ENCODE measurements at places on chromosomes 3 and 15.

DNA sequence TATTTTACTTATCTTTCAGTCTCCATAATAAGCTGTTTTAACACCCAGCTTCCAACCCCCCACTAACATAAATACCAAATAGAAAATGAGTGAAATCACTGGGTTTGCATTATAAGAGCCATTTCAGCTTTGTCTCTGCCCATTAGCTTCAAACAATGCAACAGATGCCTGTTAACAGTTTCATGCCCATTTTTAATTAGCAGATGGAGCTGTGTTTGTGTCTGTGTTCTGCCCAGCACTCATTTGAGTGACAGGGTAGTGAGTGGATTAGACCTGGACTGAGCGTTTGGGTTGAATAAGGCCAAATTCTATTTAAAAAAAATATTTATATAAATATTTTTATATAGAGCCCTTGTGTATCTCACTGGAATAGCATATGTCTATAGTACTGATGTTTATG, 7.4 kb downstream of the RAB8B start:
- DNase-seq, result no peak

GRCh38 chr15:33968821-33969220, 524 bp downstream of the CHRM5 start:
- no peak for DNase-seq

DNA sequence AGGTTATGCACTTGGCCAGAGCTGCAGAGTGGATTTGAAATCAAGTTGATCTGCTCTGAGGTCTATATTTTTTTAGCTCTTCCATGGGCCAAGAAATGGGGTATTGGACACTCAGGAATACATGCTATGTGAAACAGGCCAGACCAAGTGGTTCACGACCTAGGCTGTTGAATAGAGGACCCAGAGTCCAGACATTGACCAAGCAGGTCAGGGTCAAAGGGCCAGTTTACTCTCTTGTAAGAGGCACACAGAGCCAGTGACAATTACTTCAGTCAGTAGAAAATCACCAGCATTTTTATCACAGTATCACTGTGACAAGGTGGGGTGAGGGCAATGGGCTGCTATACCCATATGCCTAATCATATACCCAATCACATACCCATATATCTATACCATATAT, 320.6 kb upstream of the RORA start:
- DNase-seq, result no peak

- DNase-seq, result no peak
Measured at GRCh38 chr3:10748040-10748439, 68.0 kb upstream of the SLC6A11 start.

GRCh38 chr15:79728867-79729266, 167.9 kb downstream of the MTHFS start:
- no peak for DNase-seq

DNA sequence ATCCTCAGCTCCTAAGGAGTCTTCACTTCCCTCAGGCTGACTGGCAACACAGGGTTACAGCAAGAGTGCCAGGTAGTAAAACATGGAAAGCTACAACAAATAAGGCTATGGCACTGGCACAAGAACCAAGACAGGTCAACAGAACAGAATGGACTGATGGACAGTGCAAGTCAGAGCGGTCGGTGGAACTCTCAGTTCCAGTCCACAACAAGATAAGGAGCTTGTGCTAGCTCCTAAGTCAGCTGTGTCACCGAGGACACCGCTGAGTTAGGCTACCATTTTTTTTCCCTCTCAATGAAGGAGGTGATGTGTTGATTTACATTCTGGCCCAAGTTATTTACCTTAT, 55.9 kb upstream of the LIMD1 start:
- DNase-seq, result no peak

DNA sequence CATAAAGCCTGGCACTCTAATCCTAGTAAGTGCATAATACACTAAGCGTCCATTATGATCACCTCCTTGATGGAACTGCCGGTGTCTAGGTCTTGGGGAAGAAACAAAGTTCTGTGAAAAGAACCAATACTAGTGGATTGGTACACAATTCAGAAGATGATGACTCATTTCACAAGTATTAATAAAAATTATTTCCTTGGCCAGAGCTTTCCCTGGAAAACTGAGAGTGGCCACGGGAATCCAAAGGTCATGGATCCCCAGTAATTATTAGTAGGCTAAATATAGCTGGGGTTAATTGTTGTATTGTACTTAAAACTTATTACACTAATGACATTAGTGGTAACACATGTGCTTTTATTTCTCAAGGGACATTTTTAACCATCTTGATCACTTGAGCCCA, 808.0 kb upstream of the NR2F2 start:
- DNase-seq, result no peak

DNA sequence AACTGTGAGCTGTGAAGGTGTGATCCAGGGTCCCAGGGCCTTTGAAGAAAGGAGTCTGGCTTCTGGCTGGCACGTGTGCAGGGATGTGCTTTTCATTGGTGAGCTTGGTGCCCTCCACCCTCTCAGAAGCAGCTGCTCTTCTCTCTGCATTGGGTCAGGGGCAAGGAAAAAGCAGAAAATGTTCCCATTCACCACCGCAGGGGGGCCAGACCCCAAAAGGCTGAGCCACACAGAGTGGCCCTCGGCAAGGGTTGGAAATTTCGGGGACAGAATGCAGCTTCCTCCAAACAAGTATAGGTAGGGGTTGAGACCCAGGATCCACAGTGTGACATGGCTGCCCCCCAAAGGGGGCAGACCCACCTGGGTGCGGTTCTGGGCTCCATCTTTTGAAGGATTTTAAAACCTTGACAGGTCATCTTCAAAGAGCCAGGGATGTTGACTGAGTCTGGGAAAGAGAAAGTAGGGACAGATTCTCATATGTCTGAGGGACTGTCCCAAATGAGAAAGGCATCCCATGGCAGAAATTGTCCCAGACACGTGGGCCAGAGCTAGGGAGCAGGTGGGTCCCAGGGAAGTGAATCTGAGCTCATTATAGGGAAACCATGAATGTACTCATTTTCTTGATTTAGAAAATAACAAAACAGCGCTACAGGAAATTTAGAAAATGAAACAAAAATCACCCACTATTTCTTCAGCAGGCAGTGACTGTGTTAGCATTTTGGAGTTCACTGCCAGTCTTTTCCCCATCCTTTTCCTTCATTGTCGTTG, 2.7 kb downstream of the CSK start:
- DNase-seq, result no peak

GRCh38 chr3:172405914-172406313, 42.3 kb downstream of the GHSR start:
- DNase-seq, result no peak

DNA sequence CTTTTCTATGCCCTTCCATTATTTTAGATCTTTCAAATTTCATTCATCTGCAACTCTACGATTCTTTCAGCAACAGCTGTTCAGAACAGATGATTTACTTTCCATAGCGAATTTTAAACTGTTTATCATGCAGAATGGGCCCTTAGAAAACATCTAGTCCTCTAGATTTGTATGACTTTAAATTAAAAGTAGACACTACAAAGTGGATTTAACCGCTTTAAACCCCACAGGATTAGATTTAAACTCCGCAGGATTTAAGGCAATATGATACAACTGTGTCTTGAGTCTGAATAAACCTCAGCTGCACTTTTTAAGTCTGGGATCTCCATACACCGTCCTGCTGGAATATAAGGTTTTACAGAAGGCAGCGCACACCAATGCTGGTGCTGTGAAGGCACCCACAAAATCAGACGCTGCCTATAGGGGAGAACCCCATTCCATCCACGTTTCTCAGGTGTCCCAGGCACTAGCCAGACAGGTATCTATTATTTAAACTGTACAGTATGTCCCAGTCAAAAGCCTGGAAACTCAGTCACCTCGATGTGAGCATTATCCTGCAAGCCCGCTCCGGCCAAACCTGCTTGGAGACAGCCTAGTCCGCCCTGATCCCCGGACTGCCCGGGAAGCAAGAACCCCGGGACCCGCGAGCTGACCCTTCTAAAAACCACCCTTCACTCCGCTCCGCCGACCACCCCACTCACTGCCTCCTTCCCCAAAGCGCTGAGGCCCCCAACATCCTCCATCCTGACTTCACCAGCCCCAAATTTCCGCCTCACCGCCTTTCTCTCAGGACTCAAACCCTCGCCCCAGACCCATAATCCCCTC, 768 bp downstream of the ANO10 start:
- DNase-seq, result no peak

DNA sequence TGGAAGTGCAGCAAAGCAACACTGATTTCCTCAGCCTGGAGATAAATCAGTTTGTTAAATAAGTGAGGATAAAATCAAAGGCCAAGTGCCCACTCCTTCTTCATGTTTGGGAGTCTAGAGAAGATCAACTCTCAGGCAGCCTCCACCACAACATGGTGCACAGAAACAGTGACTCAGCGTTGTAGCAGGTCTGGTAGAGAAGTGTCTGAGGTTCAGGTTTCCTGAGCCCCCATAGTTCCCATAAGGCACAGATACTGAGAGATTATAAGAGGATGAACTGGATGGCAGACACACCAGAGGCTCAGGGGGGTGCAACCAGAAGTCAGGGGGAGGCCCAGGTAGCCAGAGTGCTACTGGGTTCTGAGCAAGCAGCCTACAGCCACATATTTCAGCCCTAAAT, 166.7 kb downstream of the FRMD5 start:
- no peak for DNase-seq

DNA sequence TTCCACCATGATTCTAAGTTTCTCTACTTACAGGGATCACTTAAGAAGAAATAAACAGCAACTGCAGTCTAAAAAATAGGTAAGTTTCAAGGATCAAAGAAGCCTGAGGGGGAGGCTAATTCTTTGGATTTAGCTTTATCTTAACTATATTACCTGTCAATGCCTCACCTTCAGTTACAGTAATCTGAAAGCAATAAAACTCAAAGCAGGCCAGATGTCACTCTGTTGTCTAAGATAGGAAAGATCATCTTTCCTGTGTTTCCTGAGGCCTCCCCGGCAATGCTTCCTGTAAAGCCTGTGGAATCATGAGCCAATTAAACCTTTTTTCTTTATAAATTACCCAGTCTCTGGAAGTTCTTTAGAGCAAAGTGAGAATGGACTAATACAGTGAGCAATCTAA, 60.2 kb downstream of the NPTN start:
- DNase-seq, result no peak

- peak; percentile 1 for DNase-seq
Measured at GRCh38 chr15:83837945-83838571, 184.1 kb downstream of the ADAMTSL3 start.

- no peak for DNase-seq
Measured at GRCh38 chr3:10530241-10530640, 24.9 kb upstream of the ATP2B2 start.

- no peak for DNase-seq
Measured at GRCh38 chr3:127763816-127764215, 58.5 kb downstream of the MGLL start.

DNA sequence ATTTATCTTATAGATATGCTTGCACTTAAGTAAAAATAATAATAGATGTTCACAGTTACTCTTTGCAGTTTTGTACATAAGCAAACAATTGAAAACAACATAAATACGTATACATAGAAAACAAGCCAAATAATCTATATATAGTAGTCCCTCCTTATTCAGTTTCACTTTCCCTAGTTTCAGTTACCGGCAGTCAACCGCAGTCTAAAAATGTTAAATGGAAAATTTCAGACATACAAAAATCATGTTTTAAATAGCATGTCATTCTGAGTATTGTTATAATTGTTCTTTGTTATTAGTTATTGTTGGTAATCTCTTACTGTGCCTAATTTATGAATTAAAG, 262.0 kb downstream of the CGGBP1 start:
- DNase-seq, result no peak

DNA sequence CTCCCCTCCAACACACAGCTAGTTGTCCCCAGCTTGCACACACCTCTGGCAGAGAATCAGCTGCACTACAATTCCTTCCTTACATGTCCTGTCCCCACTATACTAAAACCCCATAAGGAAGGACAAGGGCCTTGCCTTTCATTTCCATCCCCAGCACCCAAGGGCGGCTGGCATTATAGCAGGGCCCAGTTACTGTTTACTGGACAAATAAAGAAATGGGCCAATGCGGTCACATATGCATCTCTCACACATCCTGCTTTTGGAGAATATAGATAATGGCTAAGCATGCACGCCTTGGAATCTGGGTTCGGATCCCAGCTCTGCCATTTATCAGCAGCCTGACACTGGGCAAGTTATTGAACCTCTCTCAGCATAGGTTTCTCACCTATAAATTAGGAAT, 99.1 kb downstream of the DAPK2 start:
- no peak for DNase-seq

DNA sequence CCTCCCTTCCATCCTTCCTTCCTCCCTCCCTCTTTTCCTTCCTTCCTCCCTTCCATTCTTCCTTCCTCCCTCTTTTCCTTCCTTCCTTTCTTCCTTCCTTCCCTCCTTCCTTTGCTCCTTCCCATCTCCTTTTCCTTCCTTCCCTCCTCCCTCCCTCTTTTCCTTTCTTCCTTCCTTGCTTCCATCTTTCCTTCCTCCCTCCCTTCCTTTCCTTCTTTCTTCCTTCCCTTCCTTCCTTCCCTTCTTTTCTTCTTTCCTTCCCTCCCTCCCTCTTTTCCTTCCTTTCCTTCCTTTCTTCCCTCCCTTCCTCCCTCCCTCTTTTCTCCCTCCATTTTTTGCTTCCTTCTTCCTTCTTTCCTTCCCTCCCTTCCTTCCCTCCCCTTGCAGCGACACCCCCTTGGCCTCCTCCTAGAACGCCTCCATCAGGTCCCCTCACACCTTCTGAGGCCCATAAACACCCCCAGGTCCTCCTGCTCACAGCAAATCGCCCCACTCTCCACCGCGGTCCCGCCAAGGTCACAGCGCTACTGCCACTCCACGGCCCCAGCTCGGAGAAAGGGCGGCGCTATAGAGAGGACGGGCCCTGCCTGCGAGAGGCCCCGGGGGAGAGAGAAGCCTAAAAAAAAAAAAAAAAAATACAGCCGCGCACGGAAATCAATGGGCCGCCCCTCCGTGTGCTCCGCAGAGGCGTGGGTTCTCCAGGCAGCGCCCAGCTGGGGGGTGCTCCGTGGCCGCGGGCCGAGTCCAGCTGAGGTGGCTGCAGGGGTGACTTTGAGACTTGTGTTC, 328.2 kb downstream of the OCA2 start:
- no peak for DNase-seq

- DNase-seq, result no peak
Measured at GRCh38 chr3:153252963-153253362, 90.9 kb downstream of the RAP2B start.

GRCh38 chr3:35498506-35499210, 140.7 kb upstream of the ARPP21 start:
- no peak for DNase-seq

- no peak for DNase-seq
Measured at GRCh38 chr15:31151301-31152233, 50.0 kb upstream of the TRPM1 start.

DNA sequence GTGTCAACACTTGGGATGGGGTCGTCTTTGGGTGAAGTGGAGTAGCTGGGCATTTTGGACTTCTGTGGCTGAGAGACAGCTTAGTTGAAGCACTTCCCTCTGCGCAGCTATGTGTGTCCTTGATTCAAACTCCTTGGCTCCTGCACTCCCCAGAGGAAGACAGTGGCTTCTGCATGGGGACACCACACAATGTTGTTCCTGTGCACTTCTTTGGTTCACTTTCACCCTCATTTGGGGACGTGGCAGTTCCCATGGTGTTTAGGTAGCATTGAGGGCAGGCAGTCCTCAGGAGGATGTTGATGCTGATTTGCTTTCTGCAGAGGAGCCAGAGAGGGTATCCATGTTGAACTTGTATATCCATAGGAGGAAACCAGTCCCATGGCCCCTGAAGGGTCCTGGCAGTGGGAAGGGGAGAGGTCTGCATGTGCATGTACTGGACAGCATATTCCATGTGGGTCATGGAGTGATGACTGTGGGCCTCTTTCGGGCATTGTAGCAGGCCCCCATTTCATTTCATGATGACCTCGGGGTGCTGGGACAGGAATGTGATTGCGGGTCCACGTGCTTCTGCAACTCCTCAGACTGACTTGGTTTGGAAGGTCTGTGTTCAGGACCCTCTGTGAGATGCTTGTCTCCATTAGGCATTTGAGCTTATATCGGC, 135.4 kb downstream of the SNRPN start:
- no peak for DNase-seq

Measured in NCI-H2081 (cell line).